ENCODE measurements at places on chromosomes 3 and 15.
A peak's percentile ranks its signal among the peaks of the same experiment; 100 is the strongest.

DNA sequence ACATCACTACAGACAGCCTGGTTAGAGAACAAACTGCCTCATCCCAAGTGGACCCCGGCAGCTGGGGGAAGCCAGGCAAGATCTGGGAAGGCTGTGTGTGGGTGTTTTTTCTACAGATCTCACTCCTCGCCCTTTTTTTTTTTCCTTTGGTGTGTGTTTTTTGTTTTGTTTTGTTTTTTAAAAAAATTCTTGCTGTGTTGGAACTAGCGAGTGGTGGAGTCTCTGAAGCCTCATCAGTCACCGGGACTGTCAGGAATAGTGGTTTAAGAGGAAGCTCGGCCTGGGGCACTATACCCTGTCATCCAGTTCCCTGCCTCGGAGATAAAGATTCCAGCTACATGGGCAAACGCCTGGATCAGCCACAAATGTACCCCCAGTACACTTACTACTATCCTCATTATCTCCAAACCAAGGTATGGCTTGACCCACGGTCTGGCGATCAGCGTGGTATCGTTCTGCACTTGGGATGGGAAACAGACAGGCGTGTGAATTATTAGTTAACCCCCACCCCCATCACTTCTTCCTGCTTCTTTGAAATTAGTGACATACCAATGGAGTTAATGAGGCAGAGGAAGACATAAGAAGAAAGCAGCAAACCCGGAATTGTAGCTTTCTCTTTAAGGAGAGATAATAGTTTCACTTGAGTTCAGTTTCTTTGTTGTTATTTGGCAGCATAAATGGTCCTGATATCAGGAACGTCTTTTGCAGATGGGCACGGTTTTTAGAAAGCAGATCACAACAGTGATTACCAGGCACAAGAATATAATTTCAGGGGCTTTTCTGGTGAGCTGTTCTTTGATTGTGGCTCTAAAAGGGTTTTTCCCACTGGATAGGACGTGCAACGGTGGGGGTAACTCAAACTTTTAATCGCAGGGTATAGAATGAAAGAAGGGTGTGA, 722 bp downstream of the RBMS3 start:
- no peak for DNase-seq
- H3K4me1 ChIP-seq = peaks cover 43% of the 10 kb centered on the region
- no peaks in the 10 kb centered on the region for H3K27me3 ChIP-seq
- peak overlapping the region; percentile 94 for H3K4me3 ChIP-seq
- H3K27ac ChIP-seq = peak overlapping the region; percentile 96

DNA sequence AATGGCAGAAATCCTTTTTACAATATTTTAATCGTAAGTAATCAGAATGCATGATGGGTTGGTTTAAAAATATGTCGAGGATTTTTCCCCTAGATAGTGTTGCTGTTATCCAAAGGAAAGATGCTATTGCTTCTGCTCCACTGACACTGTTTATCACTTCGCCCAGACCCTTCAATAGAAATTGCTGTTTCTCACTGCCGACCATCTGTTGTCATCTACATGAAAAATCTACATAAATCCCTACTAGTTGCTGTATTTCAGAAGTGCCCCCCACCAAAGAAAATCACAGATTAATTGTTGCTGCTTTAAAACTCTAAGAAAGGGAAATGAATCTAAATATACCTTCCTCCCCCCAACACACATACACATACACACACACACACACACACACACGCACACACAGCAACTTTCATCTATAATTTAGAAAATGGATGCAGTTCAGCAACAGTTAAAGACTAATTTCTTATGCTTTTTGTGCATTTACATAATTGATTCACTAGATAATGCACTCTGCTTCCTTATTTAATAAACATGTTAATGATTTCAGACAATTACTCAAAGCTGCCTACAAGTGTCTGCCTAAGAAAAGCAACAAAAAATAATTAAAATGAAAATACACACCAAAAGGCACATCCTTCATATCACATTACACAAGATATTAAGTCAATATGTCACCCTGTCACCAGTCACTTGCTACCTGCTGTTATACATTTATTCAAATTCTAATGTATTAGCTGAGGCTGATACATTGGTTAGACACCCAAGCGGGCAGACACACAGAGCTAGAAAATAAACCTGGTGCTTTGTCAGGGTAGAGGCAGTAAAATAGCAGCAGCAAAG, 82.8 kb downstream of the RORA start:
- H3K4me1 ChIP-seq = no peaks in the 10 kb centered on the region
- H3K27ac ChIP-seq = no peak overlapping the region
- no peaks in the 10 kb centered on the region for H3K36me3 ChIP-seq
- DNase-seq = no peak
- no peak overlapping the region for H3K4me3 ChIP-seq
- peaks cover 42% of the 10 kb centered on the region for H3K27me3 ChIP-seq

- peaks cover 11% of the 10 kb centered on the region for H3K4me1 ChIP-seq
- H3K27ac ChIP-seq = no peak overlapping the region
- H3K36me3 ChIP-seq = peaks cover 5% of the 10 kb centered on the region
- no peak for DNase-seq
These were observed 92.0 kb downstream of the GABRG3 start for GRCh38 chr15:27062951-27063350.

DNA sequence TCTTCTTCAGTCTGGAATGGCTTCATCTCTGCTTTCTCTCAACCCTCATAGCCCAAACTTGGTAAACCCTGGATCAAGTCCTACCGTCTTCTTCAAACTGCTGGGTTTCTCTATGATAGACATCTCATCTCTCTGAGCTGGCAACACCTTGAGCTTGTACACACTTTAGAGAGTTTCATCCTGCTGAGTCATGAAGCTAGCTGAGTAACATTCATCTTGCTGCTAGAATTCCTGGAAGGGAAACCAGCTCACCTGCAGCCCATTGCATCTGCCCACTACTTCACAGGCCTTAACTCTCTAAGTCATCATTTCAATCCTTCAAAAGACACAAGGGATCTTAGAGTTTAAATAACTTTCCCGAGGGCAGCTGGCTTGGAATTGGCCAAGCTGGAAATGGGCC, 175.5 kb upstream of the RORA start:
- no peaks in the 10 kb centered on the region for H3K4me1 ChIP-seq
- no peak for DNase-seq
- H3K27ac ChIP-seq = no peak overlapping the region
- no peak overlapping the region for H3K4me3 ChIP-seq
- H3K27me3 ChIP-seq = peaks cover 2% of the 10 kb centered on the region
- H3K36me3 ChIP-seq = no peaks in the 10 kb centered on the region

DNA sequence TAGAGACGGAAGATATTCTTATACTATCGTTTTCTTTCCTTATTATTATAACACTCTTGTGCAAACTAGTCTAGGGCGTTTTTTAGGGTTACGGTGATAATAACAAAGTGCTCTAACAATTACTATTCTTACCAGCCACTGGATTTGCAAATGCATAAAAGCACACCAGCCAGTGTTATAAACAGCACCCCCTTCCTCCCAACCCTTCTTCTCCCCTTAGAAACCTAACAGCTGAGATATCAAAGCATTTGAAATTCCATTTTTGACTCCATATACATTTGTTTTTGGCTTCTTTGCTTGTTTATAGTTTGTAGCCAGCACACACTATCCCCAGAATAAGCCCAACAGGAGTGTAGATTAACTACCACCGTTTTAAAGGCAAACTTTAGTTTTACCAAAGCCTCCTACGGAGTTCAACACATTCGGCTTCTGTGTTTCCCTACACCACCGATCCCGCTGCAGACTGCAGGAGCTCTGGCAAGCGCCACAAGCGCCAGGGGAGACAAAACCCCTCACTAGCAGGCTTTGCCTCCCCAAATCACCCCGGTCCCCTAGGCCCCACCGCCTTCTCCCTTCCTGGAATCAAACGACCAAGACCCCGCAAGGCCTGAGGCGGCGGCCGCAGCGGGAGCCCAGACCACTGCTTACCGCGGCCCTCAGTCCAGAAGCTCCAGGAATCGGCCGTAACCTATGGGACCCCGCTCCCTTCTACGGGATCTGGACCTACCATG, 461 bp downstream of the COPB2 start:
- H3K4me1 ChIP-seq = peaks cover 57% of the 10 kb centered on the region
- H3K36me3 ChIP-seq = no peaks in the 10 kb centered on the region
- no peak for DNase-seq
- peak overlapping the region; percentile 91 for H3K4me3 ChIP-seq
- peak overlapping the region; percentile 99 for H3K27ac ChIP-seq

DNA sequence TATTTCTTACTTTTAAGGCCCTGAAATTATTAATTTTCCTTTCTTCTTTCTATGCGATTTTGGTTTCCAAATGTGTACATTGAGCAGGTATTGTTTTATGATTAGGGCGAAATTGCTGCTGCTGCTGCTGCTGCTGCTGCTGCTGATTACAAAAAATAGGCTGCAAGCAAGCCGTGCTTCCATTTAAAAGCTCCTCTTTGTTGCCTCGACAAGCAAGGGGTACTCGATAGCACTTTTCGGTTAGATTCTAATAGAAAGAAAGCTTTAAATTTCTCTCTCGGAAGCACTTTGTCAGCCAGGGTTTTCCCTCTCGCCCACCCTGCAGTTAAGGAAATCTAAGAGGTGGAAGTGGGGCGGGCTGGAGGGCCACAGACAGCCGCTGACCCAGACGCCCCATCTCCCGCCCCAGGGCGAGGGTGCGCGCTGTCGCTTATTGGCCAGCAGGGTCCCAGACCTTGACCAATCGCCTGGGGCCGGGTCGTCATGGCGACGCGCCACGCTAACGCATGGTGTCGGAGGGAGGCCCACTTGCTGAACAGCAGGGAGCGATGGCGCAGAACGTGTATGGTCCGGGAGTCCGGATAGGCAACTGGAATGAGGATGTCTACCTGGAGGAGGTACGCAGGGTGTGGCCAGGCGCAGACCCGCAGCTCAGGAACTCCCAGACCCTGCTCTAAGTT, at the start of gene CFAP161:
Gene CFAP161 (plus strand): TSS at position 489 of the 680 bp plus-strand sequence. CDS start 60 bp downstream, at position 549.
- H3K27me3 ChIP-seq = peaks cover 78% of the 10 kb centered on the region
- H3K4me1 ChIP-seq = peaks cover 8% of the 10 kb centered on the region
- H3K27ac ChIP-seq = no peak within 1 kb of the TSS
- H3K4me3 ChIP-seq = peak within 1 kb of the TSS; percentile 67

Measured in osteocyte (in vitro differentiated cells).